ENCODE measurements at places on chromosomes 6 and 20. TPM values are rescaled to one million over a fixed set of nuclear protein-coding genes. Genes with fewer than 3 reads are reported as not detected.

The SYNGAP1 gene
- 21.1 TPM for total RNA-seq

The MMP24 gene
- total RNA-seq = 0.27 TPM

The REM1 gene
- total RNA-seq = 1.3 TPM

The PDE10A gene
- 0.54 TPM for total RNA-seq

The C4A gene
- total RNA-seq = 5.6 TPM

The NRSN1 gene
- not detected for total RNA-seq

The TNFRSF6B gene
- total RNA-seq = 49.5 TPM

The CRISP3 gene
- total RNA-seq = 17.0 TPM

Measured in lower leg skin (tissue), 4 donors.